Activated naive CD4-positive, alpha-beta T cell treated with anti-CD3 and anti-CD28 coated beads, Interleukin-2, amount 10 ng/mL, durations not matched to agents 5 hours and 36 hours (primary cell): ENCODE measurements at places on chromosomes 12 and 14. TPM values are rescaled to one million over a fixed set of nuclear protein-coding genes. Genes with fewer than 3 reads are reported as not detected.

ACSM4 gene
- not detected for total RNA-seq

RPL10L gene
- total RNA-seq: not detected

KLRC2 gene
- not detected for total RNA-seq

TRHDE gene
- total RNA-seq: not detected

MDM2 gene
- 159 TPM for total RNA-seq

ADCY6 gene
- total RNA-seq: 0.03 TPM

BEST3 gene
- not detected for total RNA-seq

KRT75 gene
- not detected for total RNA-seq

MYF5 gene
- total RNA-seq: not detected

MAX gene
- 161 TPM for total RNA-seq

DNAH10 gene
- total RNA-seq: 0.05 TPM

PLEKHH1 gene
- total RNA-seq: 0.77 TPM

ENDOU gene
- not detected for total RNA-seq

AHSA1 gene
- total RNA-seq: 137 TPM

RFX4 gene
- not detected for total RNA-seq

CELA1 gene
- 0.51 TPM for total RNA-seq

PRMT5 gene
- 59.5 TPM for total RNA-seq

SOX5 gene
- total RNA-seq: not detected

GRIN2B gene
- total RNA-seq: not detected

KRT3 gene
- total RNA-seq: not detected

CLEC9A gene
- total RNA-seq: not detected
